ENCODE measurements at places on chromosomes 13 and 19. TPM values are rescaled to one million over a fixed set of nuclear protein-coding genes. Genes with fewer than 3 reads are reported as not detected.

DNA sequence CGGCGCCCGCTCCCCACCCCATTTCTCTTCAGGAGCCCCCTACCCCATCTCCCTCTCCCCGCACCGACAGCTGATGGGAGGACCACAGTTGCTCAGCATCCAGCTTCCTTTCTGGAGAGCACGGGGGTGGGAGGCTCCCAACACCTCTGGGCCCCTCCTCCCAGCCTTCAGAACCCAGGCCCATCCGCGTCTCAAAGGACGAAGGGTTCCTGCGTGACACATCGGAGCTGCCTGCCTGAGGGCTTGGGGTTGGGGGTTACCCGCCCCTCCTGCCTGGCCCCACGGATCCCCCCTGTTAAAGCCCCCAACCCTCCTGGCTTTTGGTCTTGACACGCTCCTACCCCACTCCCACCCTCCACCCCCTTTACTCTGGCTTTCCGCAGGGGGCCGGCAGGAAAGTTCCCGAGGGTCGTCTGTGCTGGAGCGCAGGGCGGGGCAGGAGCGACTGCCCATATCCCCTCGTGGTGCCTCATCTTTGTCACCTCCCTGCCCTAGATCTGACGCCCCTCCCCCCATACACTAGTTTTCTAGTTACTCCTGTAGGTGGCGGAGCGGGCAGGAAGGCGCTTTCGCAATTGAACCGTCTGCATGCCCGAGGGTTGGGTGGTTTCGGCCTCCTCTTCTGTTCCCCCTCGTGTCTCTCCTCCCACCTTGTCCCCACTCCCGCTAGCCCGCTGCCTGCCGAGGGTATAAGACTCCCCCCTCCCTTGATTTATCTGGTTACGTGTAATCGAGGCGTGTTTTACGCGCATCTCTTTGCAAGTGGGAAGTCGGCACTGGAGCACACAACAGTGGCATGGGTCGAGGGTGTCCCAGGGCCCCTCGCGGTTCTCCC, 924 bp downstream of the TRAPPC5 start:
- peak overlapping the region; percentile 87 for H3K27ac ChIP-seq
- H3K4me3 ChIP-seq = peak overlapping the region; percentile 84
- peaks cover 17% of the 10 kb centered on the region for H3K4me1 ChIP-seq
- no peak for DNase-seq

DNA sequence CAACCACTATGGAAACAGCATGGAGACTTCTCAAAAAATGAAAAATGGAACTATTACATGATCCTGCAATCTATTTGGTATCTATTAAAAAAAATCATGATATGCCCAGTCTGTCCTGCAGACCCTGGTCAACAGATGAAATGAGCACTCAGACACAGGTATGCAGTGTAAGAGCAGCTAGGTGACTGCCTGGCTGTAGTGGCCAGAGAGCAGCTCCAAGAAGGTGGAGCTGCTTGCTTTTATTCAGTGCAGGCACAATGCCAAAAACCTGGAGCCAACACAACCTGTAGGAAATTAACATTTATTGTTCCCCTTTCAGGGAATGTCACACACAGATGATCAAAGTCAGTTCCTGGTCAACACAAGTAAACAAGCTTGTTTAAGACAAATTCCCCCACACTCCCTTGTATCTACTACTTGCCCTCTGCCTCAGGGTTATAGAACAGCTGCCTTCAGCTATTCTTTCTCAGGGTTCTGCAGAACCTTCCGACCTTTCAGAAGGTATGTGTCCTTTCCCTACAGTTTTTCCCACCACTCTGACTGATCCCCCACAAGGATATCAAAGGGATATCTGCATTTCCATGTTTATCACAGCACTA, 933.7 kb upstream of the SLITRK5 start:
- DNase-seq = no peak
- H3K4me3 ChIP-seq = no peak overlapping the region
- H3K36me3 ChIP-seq = peaks cover 2% of the 10 kb centered on the region
- no peak overlapping the region for H3K27ac ChIP-seq
- no peaks in the 10 kb centered on the region for H3K27me3 ChIP-seq

DNA sequence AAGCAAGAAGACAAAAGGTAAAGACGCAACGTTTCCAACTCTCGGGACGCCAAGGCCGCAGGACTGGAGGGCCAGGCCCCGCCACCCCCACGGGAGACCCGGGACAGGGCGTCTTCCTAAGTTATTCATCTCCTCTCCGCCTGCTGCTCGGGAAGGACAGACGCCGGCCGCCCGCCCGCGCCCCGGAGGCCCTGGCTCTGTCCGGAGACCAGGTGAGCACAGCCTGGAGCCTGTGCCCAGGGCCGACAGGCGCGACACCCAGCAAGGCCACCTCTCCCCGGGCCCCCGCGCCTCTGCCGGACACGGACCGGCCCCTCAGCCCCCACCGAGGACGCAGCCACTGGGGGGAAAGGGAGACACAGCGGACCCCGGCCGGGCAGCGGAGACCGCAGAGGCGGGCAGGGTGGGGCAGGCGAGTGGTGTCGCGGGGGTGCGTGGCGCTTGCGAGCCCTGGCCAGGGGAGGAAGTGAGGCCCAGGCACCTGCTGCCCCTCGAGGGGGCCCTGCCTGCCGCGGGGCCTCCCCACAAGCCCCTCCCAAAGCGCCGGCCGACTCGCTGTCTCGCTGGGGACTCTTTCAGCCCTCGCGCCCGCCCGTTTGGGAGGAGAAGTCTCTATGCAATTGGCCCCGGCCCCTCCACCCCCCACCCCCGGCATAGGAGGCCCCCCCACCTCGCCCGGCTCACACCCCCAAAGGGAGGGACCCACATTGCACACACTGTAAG, 17.2 kb downstream of the SMIM24 start:
- peaks cover 59% of the 10 kb centered on the region for H3K27me3 ChIP-seq
- peak overlapping the region; percentile 40 for H3K4me3 ChIP-seq
- no peak overlapping the region for H3K27ac ChIP-seq
- peaks cover 4% of the 10 kb centered on the region for H3K36me3 ChIP-seq
- H3K4me1 ChIP-seq = peaks cover 27% of the 10 kb centered on the region

DNA sequence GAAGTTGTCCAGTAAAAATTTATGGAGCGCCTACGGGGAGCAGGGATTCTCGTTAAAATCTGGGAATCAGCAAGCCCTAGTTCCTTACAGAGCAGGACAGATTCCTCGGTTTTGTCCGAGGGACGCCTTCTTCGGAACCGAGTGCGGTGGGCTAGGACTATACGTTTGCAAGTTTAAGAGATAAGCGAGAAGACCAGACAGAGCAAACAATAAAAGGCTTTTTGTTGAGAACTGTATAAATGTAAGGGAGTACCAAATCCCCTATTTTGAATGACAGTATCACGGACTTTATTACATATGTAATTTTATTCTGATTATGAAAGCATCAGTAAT, 971 bp upstream of the ANKRD10 start:
- H3K27me3 ChIP-seq = no peaks in the 10 kb centered on the region
- H3K36me3 ChIP-seq = no peaks in the 10 kb centered on the region
- peak overlapping the region; percentile 75 for H3K4me3 ChIP-seq
- peak overlapping the region; percentile 93 for H3K27ac ChIP-seq
- peaks cover 35% of the 10 kb centered on the region for H3K4me1 ChIP-seq

The CEACAM16 gene
- total RNA-seq = not detected

GRCh38 chr19:45041125-45041524, 2.3 kb downstream of the CLASRP start:
- H3K27me3 ChIP-seq = no peaks in the 10 kb centered on the region
- peak overlapping the region; percentile 36 for H3K4me3 ChIP-seq
- H3K4me1 ChIP-seq = peaks cover 20% of the 10 kb centered on the region
- H3K36me3 ChIP-seq = peaks cover 16% of the 10 kb centered on the region

DNA sequence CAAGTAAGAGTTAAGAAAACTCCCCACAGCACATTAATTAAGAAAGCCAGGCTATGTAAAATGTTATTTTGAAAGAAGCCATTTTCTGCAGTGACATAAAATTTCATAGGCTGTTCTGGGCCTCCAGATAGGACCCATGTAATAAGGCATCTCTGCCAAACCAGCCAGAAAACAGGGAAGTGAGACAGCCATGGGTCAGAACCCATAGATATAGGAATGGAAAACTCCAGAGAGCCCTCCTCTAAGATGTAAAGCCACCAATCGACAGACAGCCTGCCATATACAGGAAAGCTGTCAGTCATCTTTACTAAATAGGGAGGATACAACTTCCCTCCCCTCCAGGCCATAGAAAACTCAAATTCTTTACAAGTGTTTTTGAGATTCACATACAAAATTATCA, 493.3 kb downstream of the COG6 start:
- DNase-seq = no peak
- peaks cover 3% of the 10 kb centered on the region for H3K27me3 ChIP-seq

DNA sequence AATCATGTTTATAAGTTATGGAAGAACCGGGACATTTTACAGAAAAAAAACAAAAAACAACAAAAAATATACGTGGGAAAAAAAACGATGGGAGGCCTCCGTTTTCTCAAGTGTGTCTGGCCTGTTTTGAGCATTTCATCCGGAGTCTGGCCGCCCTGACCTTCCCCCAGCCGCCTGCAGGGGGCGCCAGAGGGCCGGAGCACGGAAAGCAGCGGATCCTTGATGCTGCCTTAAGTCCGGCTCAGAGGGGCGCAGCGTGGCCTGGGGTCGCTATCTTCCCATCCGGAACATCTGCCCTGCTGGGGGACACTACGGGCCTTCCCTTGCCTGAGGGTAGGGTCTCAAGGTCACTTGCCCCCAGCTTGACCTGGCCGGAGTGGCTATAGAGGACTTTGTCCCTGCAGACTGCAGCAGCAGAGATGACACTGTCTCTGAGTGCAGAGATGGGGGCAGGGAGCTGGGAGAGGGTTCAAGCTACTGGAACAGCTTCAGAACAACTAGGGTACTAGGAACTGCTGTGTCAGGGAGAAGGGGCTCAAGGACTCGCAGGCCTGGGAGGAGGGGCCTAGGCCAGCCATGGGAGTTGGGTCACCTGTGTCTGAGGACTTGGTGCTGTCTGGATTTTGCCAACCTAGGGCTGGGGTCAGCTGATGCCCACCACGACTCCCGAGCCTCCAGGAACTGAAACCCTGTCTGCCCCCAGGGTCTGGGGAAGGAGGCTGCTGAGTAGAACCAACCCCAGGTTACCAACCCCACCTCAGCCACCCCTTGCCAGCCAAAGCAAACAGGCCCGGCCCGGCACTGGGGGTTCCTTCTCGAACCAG, 1.8 kb upstream of the APOE start:
- peak; percentile 67 for DNase-seq
- no peaks in the 10 kb centered on the region for H3K27me3 ChIP-seq
- peaks cover 16% of the 10 kb centered on the region for H3K4me1 ChIP-seq
- H3K4me3 ChIP-seq = peak overlapping the region; percentile 20
- H3K36me3 ChIP-seq = peaks cover 14% of the 10 kb centered on the region
- H3K27ac ChIP-seq = peak overlapping the region; percentile 30

DNA sequence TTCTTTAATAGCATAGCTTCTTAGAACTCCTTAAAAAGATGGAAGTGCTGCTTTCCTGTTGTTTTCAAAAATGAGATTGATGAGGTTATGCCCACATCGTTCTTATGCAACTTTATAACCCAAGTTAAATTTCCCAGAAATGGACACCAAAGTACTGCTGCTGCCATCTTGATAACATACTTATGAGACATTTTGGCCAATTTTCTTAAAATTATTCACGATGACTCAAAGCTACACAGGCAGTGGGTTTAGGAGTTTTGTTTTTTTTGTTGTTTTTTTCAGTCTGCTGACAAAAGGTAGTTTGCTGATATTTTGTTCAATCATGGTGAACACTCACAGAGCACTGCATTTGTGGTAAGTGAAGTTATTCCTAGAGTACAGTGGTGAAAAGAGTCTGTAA, 54.9 kb upstream of the RFC3 start:
- no peak overlapping the region for H3K4me3 ChIP-seq
- H3K27ac ChIP-seq = no peak overlapping the region
- no peaks in the 10 kb centered on the region for H3K4me1 ChIP-seq
- no peaks in the 10 kb centered on the region for H3K27me3 ChIP-seq
- no peak for DNase-seq

DNA sequence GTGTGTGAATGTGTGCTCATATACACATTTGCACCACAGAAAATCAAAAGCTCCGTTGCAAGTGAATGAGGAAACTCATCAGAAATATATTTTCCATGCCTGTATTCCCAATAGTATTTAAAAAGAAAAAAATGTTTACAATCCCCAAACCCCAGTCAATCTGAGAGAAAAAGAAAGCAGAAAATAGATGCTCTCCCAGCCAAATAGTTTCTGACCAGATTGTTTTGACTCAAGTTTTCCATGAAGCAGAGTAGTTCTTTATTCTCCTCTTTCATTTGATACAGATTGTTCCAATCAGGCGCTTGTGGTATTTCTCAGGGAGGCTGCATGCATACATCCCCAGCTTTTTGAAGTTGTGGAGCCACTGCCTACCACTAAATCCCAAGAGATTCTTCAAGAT, 110.6 kb downstream of the STARD13 start:
- no peak overlapping the region for H3K27ac ChIP-seq
- peaks cover 15% of the 10 kb centered on the region for H3K4me1 ChIP-seq
- no peak overlapping the region for H3K4me3 ChIP-seq
- H3K36me3 ChIP-seq = no peaks in the 10 kb centered on the region
- DNase-seq = no peak
- H3K27me3 ChIP-seq = no peaks in the 10 kb centered on the region

The IL12RB1 gene
- not detected for total RNA-seq

DNA sequence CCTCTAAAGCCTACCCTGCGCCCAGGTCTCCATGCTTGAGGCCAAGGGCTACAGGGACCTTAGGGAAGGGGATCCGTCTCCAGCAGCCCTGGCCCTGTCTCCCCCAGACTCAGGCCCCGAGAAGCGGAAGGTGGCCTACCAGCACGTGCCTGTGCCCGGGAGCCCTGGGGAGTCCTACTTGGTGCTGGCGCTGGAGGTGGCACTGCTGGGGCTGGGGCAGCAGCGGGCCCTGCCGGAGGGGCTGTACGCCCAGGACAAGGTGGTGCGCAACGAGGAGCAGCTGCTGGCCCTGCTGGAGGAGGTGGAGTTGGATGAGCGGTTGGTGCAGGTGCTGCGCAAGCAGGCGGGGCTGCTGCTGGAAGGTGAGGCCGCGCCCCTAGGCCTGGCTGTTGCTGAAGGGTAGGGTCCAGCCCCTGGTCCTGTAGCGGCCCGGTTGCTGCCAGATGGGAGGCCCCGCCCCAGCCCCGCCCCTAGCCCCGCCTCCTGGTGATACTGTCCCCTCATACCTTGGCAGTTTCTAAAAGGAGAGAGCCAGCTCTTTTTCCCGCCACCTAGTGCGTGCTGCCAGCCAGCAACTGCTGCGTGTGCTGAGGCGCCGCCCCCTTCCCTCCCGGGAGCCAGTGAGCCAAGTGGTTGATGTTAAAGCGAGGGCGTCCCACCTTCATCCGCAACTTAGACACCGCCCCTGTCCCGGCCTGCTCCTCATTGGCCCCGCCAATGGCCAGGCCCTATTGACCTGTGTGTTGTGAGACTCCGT, 22.6 kb downstream of the ZSWIM4 start:
- peak overlapping the region; percentile 26 for H3K4me3 ChIP-seq
- no peaks in the 10 kb centered on the region for H3K27me3 ChIP-seq
- peaks cover 5% of the 10 kb centered on the region for H3K4me1 ChIP-seq
- peaks cover 22% of the 10 kb centered on the region for H3K36me3 ChIP-seq
- no peak overlapping the region for H3K27ac ChIP-seq

DNA sequence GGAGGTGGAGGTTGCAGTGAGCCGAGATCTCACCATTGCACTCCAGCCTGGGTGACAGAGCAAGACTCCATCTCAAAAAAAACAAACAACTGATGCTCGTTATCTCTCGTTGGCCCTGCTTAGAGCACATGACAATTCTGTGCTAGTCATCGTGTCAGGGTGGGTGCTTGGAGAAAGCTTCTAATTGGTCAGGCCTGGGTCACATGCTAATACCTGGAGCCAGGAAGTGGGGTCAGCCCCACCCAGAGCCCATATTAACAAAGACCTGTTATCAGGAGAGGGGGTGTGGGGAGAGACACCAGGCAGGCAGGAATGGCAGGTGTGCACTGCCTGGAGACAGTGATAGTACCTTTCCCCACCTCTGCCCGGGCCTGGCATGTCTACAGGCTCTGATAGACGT, 84.9 kb downstream of the DPF1 start:
- H3K27me3 ChIP-seq = no peaks in the 10 kb centered on the region
- no peak overlapping the region for H3K4me3 ChIP-seq
- peaks cover 6% of the 10 kb centered on the region for H3K36me3 ChIP-seq
- peak overlapping the region; percentile 30 for H3K27ac ChIP-seq
